OCI-LY7 (cell line): ENCODE measurements at places on chromosomes 4 and X. TPM values are rescaled to one million over a fixed set of nuclear protein-coding genes. Genes with fewer than 3 reads are reported as not detected.

DNA sequence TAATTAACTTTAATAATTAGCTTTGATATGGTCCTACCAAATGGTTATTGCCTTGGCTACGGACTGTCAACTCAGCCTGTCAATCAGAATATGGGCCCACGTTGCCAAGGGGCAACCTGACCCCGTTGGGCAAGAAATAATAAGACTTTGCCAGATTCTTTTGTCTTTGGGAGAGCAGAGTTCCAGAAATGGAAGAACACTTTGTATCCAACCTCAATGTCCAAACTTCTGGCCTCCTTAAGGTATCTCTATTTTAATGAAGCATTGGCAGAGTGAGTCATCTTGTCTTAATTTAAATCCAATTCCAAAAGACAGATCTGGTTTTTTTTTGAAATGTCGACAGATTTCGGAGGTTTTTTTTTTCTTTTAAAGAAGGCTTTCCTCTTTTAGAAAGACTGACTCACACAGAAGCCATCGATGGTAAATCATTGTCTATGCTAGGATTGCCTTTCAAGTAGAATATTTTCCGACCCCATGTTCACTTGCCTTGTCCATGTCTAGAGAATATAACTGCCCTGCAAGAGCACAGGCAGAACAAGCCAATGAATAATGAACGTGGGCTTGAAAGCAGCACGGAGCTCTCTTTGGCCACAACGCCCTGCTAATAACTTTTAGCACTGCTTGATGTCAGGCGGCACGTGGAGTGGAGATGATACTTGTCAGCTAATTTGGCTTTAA lies 190.3 kb upstream of the GATB start:
- no peak for DNase-seq

- DNase-seq, result no peak
Measured at GRCh38 chrX:36407836-36408235, 488.3 kb downstream of the CFAP47 start.

- no peak for DNase-seq
Measured at GRCh38 chr4:7938266-7938608, 1.4 kb downstream of the AFAP1 start.

DNA sequence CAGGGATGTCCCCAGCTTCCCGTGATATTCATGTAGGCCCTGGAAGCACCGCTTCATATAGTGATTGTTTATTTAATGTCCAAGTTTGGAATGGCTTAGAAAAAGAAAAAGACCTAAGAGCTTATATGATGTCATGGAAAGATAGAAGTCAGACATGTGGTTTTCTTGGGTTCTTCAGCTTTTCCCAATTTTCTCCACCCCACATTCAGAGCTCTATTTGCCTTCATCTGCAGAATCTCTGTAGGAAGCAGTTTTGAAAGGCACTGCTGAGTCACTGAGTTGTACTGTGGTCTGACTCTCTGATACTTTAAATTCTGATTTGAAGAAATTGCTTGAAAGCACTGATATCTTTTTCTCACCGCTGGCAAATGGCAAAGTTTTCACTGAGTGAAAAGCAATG lies 120.6 kb upstream of the EDNRA start:
- DNase-seq, result no peak

GRCh38 chr4:151574968-151575367 lies 166.0 kb downstream of the FHIP1A start:
- no peak for DNase-seq

DNA sequence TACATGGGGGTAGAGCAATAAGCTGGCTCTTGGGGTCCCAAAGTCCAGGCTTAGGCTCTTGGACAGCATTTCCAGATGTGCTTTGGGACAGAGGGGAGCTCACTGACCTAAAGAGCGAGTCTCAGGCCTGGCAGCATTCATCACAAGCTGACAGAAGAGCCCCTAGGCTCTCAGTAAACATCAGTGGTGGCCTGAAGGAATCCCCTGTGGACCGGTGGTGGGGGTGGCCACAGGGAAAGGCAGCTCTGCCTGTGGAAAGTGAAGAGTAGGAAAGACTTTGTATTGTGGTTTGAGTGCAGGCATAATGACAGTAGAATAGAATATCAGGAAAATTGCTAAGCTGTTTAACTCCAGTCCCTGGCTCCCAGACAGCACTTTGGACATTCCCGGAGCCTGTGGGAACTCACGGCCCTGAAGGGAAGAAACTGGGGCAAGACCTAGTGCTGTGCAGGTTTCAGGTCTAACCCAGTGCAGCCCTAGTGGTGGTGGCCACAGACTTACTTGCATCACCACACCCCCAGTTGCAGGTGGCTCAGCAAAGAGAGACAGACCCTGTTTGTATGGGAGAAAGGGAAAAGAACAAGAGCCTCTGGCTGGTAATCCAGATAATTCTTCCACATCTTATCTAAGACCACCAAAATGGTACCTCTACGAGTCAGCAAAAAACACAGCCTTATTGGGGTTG lies 141.9 kb downstream of the MAB21L2 start:
- no peak for DNase-seq

ASB11 gene
- not detected in 2 replicates for total RNA-seq

GRCh38 chr4:119113033-119113655 lies 22.5 kb upstream of the MYOZ2 start:
- no peak for DNase-seq

DNA sequence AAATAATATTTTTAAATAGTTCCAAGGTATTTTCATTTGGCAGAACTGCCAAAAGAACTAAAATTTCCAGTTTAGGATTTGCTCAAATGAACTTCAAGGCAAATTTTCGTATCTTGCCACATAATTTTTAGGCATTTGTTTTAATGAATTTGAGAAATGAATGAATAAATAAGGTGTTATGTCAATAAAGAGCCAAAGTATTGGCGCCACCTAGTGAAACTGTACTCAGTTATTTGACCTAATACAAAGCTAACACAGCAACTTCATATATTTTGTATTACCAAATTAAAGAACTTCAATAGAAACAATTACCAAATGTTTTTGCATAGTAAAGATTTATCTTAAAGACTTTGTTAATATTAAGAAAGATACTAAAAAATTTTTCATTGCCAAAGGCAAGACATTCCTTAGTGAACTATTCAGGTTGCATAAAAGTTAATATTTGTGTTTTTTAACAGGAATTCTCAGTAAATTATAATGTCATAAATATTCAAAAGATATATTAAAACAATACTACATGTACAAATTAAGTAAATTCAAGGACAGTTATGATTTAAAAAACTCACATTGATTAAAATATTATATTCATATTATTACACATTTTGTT lies 50.3 kb downstream of the STPG2 start:
- DNase-seq, result peak; percentile 24

- DNase-seq, result no peak
Measured at GRCh38 chr4:172725581-172725980, 443.0 kb upstream of the GALNT7 start.

- DNase-seq, result peak; percentile 92
Measured at GRCh38 chrX:48917139-48918001, 1.5 kb downstream of the PIM2 start.

DNA sequence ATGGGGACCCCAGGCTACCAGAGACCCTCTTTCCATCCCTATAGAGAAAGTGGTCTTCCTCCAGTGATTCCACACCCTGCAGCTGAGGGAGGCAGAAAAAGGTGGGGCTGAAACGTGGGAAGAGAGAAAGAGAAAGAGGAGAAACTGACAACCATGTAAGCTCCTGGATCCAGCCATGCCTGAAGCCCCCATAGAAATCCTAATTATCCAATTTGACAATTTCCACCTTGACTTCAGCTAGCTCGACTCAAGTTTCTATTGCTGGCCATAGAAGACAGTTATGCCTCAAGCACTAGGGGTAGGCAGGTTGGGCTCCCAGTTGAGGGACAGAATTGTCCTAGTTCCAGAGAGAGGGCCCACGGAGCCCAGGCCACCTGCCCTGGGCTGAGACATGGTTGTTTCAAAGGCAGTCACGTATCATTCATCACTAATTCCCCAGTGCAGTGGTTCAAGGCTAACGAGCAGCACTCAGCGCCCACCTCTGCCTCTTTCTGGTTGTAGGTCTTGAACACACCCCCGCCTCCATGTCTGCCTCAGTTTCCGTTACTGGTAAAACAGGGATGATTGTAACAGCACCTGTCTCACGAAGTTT lies 39.8 kb upstream of the ASMTL start:
- peak; percentile 51 for DNase-seq

GPR34 gene
- not detected in 2 replicates for total RNA-seq

GRCh38 chr4:171981185-171981584 lies 168.0 kb downstream of the GALNTL6 start:
- no peak for DNase-seq

DNA sequence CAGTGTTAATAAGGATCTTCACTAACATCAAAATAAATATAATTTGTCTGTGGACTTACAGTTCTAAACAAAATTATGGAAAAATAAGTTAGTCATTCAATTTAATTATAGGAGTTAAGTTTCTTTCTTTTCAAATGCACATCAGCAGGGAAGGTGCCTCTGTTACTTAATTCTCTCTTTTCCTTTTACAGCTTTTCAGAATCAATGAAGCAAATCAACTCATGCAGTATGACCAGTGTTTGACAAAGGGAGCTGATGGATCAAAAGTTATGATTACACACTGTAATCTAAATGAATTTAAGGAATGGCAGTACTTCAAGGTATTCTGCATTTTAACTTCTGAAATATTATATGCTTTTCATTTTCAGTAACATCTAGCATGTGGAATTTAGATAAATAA lies 15.9 kb downstream of the HMGB2 start:
- no peak for DNase-seq

IQCM gene
- not detected in 2 replicates for total RNA-seq

DNA sequence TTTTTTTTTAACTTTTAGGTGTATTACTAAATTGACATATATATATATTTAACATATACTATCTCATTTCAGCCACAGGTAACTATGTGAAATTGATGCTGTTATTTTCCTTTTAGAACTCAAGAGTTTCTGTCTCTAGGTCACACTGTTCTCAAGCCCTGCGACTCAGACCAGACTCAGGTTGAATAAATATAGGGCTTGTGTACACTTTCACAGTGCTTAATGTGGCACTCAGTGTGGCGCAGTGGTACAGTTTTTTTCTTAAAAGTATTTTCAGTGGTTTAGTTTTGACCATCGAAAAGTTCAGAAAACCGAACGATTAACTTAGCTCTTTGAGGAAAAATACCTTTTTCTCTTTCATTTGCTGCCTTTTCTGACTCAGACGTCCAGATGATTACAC lies 24.7 kb downstream of the PACRGL start:
- no peak for DNase-seq

KCNIP4 gene
- total RNA-seq, result not detected in 2 replicates

DNA sequence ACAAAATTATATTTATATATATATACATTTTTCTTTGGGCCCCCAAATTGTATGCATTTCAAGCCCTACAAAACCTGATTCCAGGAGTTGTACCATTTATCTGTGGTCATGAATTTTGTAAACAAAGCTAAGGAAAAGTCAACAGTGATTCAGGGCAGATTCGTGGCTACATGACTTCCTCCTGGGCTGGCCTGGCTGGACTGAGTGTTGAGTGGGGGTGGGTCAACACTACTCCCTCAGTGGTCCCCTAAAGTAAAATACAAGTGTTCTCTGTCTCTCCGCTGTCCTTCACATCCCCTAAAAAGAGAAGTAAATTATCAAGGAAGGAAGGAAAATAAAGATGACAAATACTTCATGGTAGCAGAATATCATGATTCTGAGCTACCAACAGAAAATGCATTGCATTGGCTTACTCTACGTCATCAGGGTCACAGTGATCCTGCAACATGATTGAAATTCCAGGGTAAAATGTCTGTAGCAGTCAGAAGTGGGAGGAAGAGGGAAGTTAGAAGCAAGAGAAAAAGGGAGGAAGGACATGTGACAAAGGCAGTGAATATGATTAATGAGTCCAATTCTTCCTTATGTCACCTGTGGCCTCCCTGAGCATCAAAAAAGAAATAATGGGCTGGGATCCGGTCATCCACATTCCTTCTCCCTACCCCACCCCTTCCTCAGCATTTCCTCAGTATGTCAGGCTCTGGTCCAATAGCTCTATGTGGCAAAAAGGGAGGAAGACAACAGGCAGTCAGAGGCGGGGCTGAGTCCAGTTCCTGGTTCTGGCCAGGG lies 42.4 kb upstream of the MYOZ2 start:
- DNase-seq, result no peak

DNA sequence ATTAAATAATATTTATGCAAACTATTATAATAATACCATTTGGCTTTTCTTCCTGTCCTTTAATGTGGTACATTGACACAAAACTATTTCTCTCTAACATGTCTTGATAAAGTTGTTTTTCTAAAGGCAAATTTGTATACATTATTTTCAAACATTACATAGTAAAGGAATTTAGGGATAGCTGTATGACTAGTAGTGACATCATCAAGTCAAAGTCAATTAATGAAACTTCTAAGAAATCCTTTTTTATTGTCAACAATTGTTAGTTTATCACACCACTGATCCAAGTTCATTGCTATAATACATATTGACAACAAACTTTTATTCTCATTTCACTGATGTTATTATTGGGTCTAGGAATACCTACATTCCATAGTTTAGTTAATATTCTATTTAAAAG lies 68.4 kb downstream of the TBCK start:
- no peak for DNase-seq

GRCh38 chr4:74366367-74366911 lies 1.5 kb downstream of the EREG start:
- DNase-seq, result no peak

DNA sequence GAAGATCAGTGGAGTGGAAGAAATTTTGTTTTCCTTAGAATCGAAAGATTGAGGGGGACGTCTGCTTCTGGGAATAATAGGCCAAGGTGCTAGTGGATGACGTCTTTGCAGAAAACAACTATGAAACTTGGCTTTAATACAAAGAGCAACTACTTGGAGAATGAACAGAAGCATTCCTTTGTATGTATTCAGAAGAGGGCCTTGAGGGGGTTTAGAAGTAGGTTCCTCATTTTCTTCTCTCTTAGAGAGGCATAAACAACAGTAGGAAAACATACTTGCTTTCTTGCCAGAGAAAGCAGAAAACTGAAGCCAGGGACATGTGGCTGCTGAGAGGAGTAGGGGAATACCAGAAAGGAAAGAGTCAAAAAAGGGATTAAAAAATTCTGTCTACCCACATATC lies 167.8 kb downstream of the ZNF330 start:
- DNase-seq, result no peak

ADH1A gene
- total RNA-seq, result not detected in 2 replicates

DNA sequence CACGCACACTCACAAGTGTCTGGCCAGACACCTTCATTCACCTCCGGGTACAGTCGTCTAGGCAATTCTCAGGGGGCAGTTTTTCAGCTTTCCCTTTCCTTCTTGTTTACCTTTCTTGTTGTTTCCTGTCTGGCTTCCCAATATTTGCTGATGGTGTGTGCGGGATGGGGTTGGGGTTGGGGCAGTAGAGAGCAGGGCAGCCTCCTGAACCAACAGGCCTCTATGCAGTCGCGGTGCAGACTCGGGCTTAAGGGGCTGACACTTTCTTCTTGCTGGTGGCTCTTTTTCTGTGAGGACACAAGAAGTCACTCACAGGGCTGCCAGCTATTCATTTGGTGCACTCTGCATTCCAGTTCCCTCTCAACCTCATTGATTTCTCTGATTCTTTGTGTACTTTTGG lies 56.4 kb downstream of the NBDY start:
- DNase-seq, result no peak

- DNase-seq, result no peak
Measured at GRCh38 chr4:78596111-78596742, 44.7 kb downstream of the ANXA3 start.

DNA sequence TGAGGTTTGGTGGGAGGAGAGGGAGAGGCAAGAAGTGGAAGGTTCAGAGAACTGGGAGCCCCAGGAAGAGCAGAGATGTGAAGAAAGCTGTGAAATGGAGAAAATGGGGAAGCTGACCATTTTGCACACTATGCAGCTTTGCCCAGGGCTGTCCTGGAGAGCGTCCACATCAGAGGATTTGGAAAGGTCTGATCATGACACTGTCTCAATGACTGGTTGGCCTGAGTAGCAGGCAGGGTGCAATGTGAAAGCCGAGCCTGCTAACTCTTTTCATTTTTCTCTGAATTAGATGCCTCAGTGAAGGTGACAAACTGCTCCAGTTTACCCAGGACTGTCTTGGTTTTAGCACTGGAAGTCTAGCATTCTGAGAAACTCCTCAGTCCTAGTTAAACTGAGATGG lies 330.1 kb upstream of the RPS6KA3 start:
- no peak for DNase-seq
